ENCODE measurements at places on chromosomes 6 and 20. TPM values are rescaled to one million over a fixed set of nuclear protein-coding genes. Genes with fewer than 3 reads are reported as not detected.

DNA sequence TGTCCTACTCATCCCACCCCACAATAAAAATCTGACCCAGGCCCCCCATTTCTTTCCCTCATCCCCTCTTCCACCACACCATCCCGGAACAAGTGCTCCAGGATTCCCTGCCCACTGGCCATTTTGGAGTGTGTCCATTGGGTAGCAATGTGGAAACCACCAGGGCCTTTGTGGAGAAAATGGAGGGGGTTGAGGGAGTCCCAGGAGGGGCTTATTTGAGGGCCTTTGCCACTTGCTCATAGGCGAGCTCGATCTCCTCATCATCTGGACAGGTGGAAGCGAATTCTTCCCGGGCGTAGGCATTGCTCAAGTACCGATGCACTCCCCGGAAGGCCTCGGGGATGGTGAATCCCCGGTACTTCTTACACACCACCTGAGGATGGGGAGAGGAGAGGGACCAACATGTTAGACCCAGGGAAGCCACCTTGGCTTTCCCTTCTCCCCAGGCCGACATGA, 1.6 kb upstream of the DDAH2 start:
- H3K4me3 ChIP-seq, result peak overlapping the region; percentile 95
- no peaks in the 10 kb centered on the region for H3K27me3 ChIP-seq
- peak overlapping the region; percentile 90 for H3K27ac ChIP-seq

- peaks cover 29% of the 10 kb centered on the region for H3K27me3 ChIP-seq
- no peak overlapping the region for H3K27ac ChIP-seq
- no peak for DNase-seq
- no peaks in the 10 kb centered on the region for H3K36me3 ChIP-seq
- no peaks in the 10 kb centered on the region for H3K4me1 ChIP-seq
Measured at GRCh38 chr6:27957516-27957915, 475 bp downstream of the OR2B6 start.

DNA sequence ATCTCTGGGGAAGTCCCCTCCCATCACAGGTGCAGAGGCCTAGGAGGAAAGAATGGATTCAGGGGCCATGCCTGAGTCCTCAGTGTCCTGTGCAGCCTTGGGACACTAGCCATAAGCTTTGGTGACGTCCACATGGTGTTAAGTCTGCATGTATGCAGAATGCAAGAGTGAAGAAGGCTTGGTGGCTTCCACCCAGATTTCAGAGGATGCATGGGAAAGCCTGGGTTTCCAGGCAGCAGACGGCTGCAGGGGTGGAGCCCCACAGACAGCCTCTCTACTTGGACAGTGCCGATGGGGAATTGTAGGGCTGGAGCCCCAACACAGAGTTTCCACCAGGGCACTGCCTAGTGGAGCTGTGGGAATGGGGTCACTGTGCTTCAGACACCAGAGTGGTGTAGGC, 117.1 kb upstream of the NRN1 start:
- H3K36me3 ChIP-seq, result no peaks in the 10 kb centered on the region
- no peak overlapping the region for H3K4me3 ChIP-seq
- H3K27me3 ChIP-seq, result no peaks in the 10 kb centered on the region
- no peaks in the 10 kb centered on the region for H3K4me1 ChIP-seq

GRCh38 chr20:13297147-13297899, 76.2 kb downstream of the ISM1 start:
- DNase-seq, result no peak
- no peaks in the 10 kb centered on the region for H3K27me3 ChIP-seq
- no peak overlapping the region for H3K4me3 ChIP-seq
- no peaks in the 10 kb centered on the region for H3K4me1 ChIP-seq
- H3K36me3 ChIP-seq, result no peaks in the 10 kb centered on the region
- H3K27ac ChIP-seq, result no peak overlapping the region

GRCh38 chr6:129133770-129134192, 250.8 kb downstream of the LAMA2 start:
- no peak overlapping the region for H3K27ac ChIP-seq
- no peaks in the 10 kb centered on the region for H3K4me1 ChIP-seq
- no peak for DNase-seq
- H3K4me3 ChIP-seq, result no peak overlapping the region

DNA sequence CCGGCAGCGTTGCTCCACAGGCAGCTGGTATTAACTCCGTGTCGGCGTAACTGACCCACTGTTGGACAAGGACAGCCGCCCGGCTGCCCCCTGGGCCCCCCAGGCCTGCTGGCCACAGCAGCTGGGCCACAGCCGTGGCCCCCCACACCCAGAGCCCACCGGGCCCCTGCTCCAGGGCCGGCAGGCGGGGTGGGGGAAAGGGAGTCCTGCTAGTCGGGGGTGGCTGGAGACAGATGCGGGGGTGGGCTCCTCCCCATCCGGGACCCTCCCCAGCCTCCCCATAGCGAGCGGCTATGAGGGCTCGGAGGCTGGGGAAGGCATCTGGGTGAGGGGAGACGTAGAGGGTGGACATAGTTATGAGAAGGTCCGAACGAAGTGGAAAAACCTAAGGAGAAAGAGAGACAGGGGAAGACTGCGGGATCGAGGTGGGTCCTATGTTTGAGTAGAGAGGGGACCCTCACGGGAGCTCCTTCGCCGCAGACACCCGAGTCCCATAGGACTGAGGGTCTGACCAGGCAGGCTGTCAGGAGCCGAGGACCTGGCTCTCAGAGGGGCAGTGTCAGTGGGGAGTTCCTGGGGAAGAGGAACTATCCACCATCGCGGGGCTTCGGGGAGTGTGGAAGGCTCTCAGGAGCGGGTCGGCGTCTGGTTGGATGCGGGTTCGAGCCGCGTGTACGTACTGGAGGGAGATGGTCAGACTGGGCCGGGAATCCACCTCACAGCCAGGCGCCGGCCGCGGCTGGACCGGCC, 511 bp downstream of the VARS1 start:
- peak overlapping the region; percentile 98 for H3K27ac ChIP-seq
- H3K4me1 ChIP-seq, result peaks cover 59% of the 10 kb centered on the region
- H3K4me3 ChIP-seq, result peak overlapping the region; percentile 97
- DNase-seq, result no peak

GRCh38 chr20:56683077-56683865, 54.2 kb downstream of the TFAP2C start:
- no peaks in the 10 kb centered on the region for H3K4me1 ChIP-seq
- H3K4me3 ChIP-seq, result no peak overlapping the region
- H3K27me3 ChIP-seq, result peaks cover 2% of the 10 kb centered on the region
- no peak overlapping the region for H3K27ac ChIP-seq

- no peak for DNase-seq
- H3K4me3 ChIP-seq, result no peak overlapping the region
Measured at GRCh38 chr6:56101141-56101553, 146.2 kb downstream of the COL21A1 start.

DNA sequence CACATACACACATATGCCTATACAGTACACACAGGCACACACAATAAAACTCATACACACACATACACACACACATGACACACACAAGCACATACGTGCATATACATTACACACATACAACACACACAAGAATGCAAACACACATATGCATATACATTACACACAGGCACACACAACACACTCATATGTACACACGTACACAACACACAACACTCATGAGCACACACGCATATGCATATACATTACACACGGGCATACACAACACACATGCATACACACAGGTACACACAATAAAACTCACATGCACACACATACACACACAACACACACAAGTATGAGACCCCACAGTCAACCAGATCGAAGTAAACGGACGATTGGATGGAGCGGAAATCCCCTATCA, 238.2 kb downstream of the ERMARD start:
- no peak for DNase-seq
- no peak overlapping the region for H3K4me3 ChIP-seq

- H3K36me3 ChIP-seq, result peaks cover 37% of the 10 kb centered on the region
- no peaks in the 10 kb centered on the region for H3K27me3 ChIP-seq
- no peaks in the 10 kb centered on the region for H3K4me1 ChIP-seq
- DNase-seq, result no peak
Measured at GRCh38 chr6:13296536-13296997, 31.8 kb downstream of the TBC1D7 start.

DNA sequence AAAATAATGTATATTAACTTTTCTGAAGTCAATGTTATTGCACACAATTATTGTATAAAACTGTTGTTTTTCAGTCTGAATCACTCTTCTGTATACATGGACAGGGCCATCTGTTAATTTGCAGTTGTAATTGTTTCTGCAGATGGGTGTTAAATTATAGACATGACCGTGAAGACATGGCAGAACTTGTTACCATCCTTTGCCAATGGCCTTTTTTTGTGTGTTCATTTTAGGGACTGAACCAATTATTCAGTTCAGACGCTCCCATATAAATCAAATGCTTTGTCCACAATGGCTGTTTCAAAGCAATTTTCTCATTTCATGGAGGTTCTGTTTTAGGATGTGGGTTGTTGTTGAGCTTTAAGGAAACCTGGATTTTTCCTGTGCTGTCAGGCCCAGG, 533.7 kb downstream of the DOK5 start:
- DNase-seq, result no peak
- H3K27ac ChIP-seq, result no peak overlapping the region
- H3K4me3 ChIP-seq, result no peak overlapping the region
- no peaks in the 10 kb centered on the region for H3K36me3 ChIP-seq
- no peaks in the 10 kb centered on the region for H3K4me1 ChIP-seq

GRCh38 chr6:164296411-164296810, 881.9 kb downstream of the QKI start:
- no peak overlapping the region for H3K27ac ChIP-seq
- no peaks in the 10 kb centered on the region for H3K4me1 ChIP-seq

- H3K27me3 ChIP-seq, result no peaks in the 10 kb centered on the region
- H3K36me3 ChIP-seq, result peaks cover 36% of the 10 kb centered on the region
Measured at GRCh38 chr6:150992703-150993102, 127.2 kb downstream of the MTHFD1L start.

DNA sequence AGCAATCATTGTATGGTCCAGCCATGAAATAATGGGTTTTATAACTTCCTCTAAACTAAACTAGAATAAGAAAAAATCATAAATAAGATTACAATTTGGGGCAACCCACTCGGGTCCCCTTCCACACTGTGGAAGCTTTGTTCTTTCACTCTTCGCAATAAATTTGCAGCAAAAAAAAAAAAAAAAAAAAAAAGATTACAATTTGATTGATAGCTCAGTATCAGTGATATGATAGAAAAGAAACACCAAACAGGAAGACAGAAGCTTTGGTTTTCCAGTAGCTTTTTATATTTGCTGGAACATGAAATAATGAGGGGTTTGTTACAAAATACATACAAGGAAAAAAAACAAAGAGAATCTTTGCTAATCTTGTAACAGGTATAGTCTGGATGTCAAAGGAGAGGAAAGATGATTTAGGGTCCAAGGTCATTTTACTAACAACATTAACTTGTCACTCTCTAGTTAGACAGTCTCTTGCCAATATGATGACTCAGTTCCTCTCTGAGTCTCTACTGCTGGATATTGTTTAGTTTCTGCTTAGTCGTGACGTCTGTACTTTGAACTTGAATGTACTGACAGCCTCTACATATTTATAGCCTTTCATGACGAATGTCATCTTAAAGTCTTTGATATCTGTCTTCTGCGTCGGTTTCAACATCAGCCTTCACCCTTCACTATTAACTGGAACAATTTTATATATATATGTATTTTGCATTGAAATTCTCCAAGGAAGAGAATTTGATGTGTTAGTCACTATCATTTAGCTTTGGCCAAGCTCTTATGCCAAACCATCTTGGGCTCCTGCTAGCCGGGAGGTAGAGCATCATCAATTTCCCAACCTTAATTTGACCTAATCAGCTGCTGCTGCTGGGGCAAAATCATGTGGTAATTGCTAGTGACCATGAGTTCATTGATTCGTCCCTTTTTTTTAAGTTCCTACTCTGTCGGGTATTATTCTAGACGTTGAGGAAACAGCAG, 213.1 kb upstream of the STXBP5 start:
- no peaks in the 10 kb centered on the region for H3K27me3 ChIP-seq
- H3K36me3 ChIP-seq, result no peaks in the 10 kb centered on the region
- no peaks in the 10 kb centered on the region for H3K4me1 ChIP-seq
- H3K4me3 ChIP-seq, result no peak overlapping the region
- no peak overlapping the region for H3K27ac ChIP-seq
- DNase-seq, result no peak

- peaks cover 10% of the 10 kb centered on the region for H3K36me3 ChIP-seq
- H3K4me3 ChIP-seq, result peak overlapping the region; percentile 36
- peak overlapping the region; percentile 34 for H3K27ac ChIP-seq
- no peak for DNase-seq
- H3K27me3 ChIP-seq, result peaks cover 77% of the 10 kb centered on the region
- peaks cover 35% of the 10 kb centered on the region for H3K4me1 ChIP-seq
Measured at GRCh38 chr6:108169464-108170331, 3.9 kb downstream of the NR2E1 start.

GRCh38 chr6:13450628-13451027, 36.8 kb downstream of the GFOD1 start:
- DNase-seq, result no peak
- no peaks in the 10 kb centered on the region for H3K27me3 ChIP-seq
- H3K4me3 ChIP-seq, result no peak overlapping the region

- no peak overlapping the region for H3K4me3 ChIP-seq
- no peak overlapping the region for H3K27ac ChIP-seq
- peaks cover 5% of the 10 kb centered on the region for H3K4me1 ChIP-seq
- no peak for DNase-seq
- no peaks in the 10 kb centered on the region for H3K36me3 ChIP-seq
- H3K27me3 ChIP-seq, result peaks cover 4% of the 10 kb centered on the region
Measured at GRCh38 chr20:25579081-25579770, 6.1 kb downstream of the NINL start.

GRCh38 chr6:37547564-37548061, 47.9 kb upstream of the CCDC167 start:
- peak overlapping the region; percentile 23 for H3K4me3 ChIP-seq
- no peaks in the 10 kb centered on the region for H3K36me3 ChIP-seq
- H3K27me3 ChIP-seq, result peaks cover 2% of the 10 kb centered on the region
- DNase-seq, result peak; percentile 46

GRCh38 chr6:148736774-148737412, 9.9 kb upstream of the UST start:
- H3K27ac ChIP-seq, result no peak overlapping the region
- H3K36me3 ChIP-seq, result no peaks in the 10 kb centered on the region
- H3K27me3 ChIP-seq, result peaks cover 12% of the 10 kb centered on the region

DNA sequence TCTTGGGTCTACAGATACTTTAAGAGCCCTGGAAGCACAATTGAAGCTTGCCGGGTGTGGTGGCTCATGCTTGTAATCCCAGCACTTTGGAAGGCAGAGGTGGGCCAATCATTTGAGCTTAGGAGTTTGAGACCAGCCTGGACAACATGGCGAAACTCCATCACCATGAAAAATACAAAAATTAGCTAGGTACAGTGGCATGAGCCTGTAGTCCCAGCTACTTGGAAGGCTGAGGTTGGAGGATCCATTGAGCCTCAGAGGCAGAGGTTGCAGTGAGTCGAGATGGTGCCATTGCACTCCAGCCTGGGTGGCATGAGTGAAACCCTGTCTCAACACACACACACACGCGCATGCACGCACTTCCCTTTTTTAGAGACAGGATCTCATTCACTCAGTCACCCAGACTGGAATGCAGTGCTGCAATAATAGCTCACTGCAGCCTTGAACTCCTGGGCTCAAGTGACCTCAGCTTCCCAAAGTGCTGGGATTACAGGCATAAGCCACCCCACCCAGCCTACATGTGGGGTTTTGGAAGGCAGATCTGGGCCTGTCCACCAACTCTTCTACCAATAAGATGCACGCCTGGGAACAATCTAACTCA, 182.5 kb upstream of the JARID2 start:
- no peaks in the 10 kb centered on the region for H3K27me3 ChIP-seq
- DNase-seq, result no peak
- H3K4me3 ChIP-seq, result no peak overlapping the region
- H3K36me3 ChIP-seq, result peaks cover 2% of the 10 kb centered on the region
- no peaks in the 10 kb centered on the region for H3K4me1 ChIP-seq
- no peak overlapping the region for H3K27ac ChIP-seq

SIGLEC1 gene
- total RNA-seq, result not detected

ADTRP gene
- 0.63 TPM for total RNA-seq

ZBP1 gene
- 10.2 TPM for total RNA-seq
